WTC11 (cell line): ENCODE measurements at places on chromosomes 6 and 20. TPM values are rescaled to one million over a fixed set of nuclear protein-coding genes. Genes with fewer than 3 reads are reported as not detected.

GRCh38 chr20:4202441-4202840 lies 187.1 kb upstream of the RNF24 start:
- H3K36me3 ChIP-seq = no peaks in the 10 kb centered on the region
- no peak overlapping the region for H3K27ac ChIP-seq
- H3K27me3 ChIP-seq = no peaks in the 10 kb centered on the region
- DNase-seq = no peak

GRCh38 chr6:1131285-1132079 lies 180.4 kb upstream of the FOXQ1 start:
- H3K27ac ChIP-seq = no peak overlapping the region
- no peaks in the 10 kb centered on the region for H3K36me3 ChIP-seq
- H3K4me1 ChIP-seq = peaks cover 6% of the 10 kb centered on the region

- H3K4me1 ChIP-seq = peaks cover 25% of the 10 kb centered on the region
- H3K27me3 ChIP-seq = no peaks in the 10 kb centered on the region
- no peaks in the 10 kb centered on the region for H3K36me3 ChIP-seq
- H3K27ac ChIP-seq = no peak overlapping the region
- no peak for DNase-seq
Observed at GRCh38 chr6:13527671-13528056, 40.3 kb upstream of the GFOD1 start.

GRCh38 chr6:84344005-84344404 lies 116.6 kb upstream of the CEP162 start:
- H3K36me3 ChIP-seq = no peaks in the 10 kb centered on the region
- no peak overlapping the region for H3K27ac ChIP-seq
- DNase-seq = no peak
- H3K4me1 ChIP-seq = no peaks in the 10 kb centered on the region; the same call in 1 of the 2 replicates
- no peaks in the 10 kb centered on the region for H3K27me3 ChIP-seq

- H3K4me3 ChIP-seq = no peak overlapping the region
- H3K27ac ChIP-seq = no peak overlapping the region
- no peaks in the 10 kb centered on the region; the same call in 1 of the 2 replicates for H3K27me3 ChIP-seq
- H3K4me1 ChIP-seq = peaks cover 44% of the 10 kb centered on the region
Observed at GRCh38 chr6:20998748-20999448, 464.6 kb downstream of the CDKAL1 start.

DNA sequence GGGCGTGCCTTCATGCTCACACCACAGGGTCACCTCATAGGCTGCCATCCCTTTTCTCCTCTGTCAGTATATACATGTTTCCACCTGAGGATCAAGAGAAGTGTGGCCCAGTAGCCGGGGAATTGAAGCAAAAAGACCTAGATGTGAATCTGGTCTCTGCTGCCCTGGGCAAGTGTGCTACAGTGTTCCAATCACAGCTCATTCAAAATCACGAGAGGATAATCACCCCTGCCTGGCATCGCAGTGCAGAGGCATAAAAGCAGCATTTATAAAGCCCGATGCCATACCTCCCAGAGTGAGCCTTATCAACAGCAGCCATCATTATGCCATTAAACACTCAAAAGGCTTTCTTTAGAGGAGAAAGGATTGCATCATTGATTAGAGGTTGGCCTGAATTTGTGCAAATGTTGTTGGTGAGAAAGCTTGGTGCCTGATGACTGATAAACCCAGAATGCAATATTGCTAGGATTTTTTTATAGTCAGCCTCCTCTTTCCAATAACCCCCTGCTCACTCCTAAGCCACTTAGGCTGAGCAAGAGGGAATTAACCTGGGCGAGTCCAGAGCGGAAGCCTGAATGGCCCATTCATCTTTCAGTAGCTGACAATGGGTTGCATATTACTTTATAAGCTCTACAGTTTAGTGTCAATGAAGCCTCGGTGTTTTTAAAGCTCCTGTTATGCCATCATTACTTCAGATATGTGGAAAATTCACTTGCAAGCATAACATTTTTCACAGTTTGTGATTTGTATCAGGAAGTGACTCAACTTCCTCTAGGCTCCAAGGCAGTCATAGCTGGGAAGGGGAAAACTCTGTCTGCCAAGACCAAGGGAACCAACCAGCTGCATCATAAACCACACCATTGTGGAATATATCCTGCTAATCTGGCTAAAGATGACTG lies 92.5 kb upstream of the NXT1 start:
- H3K27ac ChIP-seq = no peak overlapping the region
- DNase-seq = no peak
- H3K36me3 ChIP-seq = no peaks in the 10 kb centered on the region
- no peaks in the 10 kb centered on the region for H3K27me3 ChIP-seq
- H3K4me1 ChIP-seq = peaks cover 11% of the 10 kb centered on the region

- H3K27ac ChIP-seq = no peak overlapping the region; the same call in 1 of the 2 replicates
- H3K4me1 ChIP-seq = peaks cover 81% of the 10 kb centered on the region
- peak overlapping the region; percentile 24 for H3K4me3 ChIP-seq
Observed at GRCh38 chr6:16136621-16137450, 8.0 kb downstream of the MYLIP start.

GRCh38 chr20:38337561-38338140 lies 8.6 kb upstream of the LBP start:
- peaks cover 35% of the 10 kb centered on the region for H3K4me1 ChIP-seq
- H3K27ac ChIP-seq = no peak overlapping the region
- H3K36me3 ChIP-seq = peaks cover 6% of the 10 kb centered on the region
- peak; percentile 97 for DNase-seq
- no peak overlapping the region for H3K4me3 ChIP-seq

DNA sequence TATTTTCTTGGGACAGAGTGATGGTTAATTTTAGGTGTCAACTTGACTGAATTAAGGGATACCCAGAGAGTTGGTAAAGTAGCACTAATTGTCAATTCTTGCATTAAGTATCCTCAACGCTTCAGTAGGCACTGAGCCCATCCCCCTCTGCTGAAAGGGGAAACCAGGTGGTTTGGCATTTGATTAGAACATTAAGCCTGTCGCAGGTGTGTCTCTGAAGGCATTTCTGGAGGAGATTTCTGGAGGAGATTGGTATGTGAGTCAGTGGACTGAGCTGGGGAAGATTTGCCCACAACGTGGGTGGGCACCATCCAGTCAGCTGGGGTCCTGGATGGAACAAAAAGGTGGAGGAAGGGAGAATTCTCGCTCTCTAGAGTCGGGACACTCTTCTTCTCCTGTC lies 119.8 kb downstream of the RFX6 start:
- H3K36me3 ChIP-seq = peaks cover 9% of the 10 kb centered on the region
- DNase-seq = peak; percentile 35
- no peaks in the 10 kb centered on the region for H3K27me3 ChIP-seq

GRCh38 chr6:106056060-106056745 lies 29.9 kb upstream of the PRDM1 start:
- DNase-seq = peak; percentile 24
- H3K36me3 ChIP-seq = no peaks in the 10 kb centered on the region
- peaks cover 29% of the 10 kb centered on the region for H3K4me1 ChIP-seq
- H3K27me3 ChIP-seq = peaks cover 13% of the 10 kb centered on the region
- H3K4me3 ChIP-seq = no peak overlapping the region
- no peak overlapping the region for H3K27ac ChIP-seq

DNA sequence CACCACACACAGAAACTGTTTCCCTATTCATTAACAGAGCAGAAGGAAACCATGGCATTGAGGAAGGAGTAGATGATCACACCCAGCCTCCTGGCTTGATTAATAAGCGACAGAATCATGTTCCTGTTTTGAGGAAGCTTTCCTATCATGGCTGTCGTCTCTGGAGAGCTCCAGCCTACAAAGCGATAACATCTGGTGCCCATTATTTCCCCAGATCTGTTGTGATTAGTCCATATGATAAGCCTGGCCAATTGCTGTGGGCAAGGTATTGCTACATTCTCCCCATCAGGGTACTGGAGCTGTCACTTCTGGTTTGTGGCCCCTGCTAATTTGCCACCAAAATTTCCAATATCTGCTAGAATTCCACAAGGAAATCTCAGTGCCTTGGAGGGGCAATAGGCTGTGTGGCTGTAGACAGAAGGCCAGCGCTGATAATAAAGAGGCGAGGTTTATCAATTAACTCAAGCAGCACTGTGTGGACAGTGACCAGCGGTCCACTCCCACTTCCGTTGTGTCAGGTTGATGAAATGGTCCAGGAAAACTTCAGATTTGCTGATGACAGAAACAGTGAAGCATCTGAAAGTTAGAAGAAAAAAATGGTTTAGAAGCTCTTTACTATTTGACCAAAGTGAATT lies 66.4 kb downstream of the OLIG3 start:
- no peak overlapping the region for H3K4me3 ChIP-seq
- no peak overlapping the region for H3K27ac ChIP-seq
- peaks cover 32% of the 10 kb centered on the region for H3K4me1 ChIP-seq

- peaks cover 3% of the 10 kb centered on the region for H3K4me1 ChIP-seq
- peaks cover 4% of the 10 kb centered on the region for H3K36me3 ChIP-seq
- no peak overlapping the region for H3K4me3 ChIP-seq
- no peaks in the 10 kb centered on the region for H3K27me3 ChIP-seq
Observed at GRCh38 chr6:134080171-134080795, 27.9 kb upstream of the SLC2A12 start.

GRCh38 chr6:166456395-166457156 lies 73.8 kb upstream of the MPC1 start:
- no peak for DNase-seq
- no peak overlapping the region for H3K4me3 ChIP-seq
- peaks cover 26% of the 10 kb centered on the region for H3K36me3 ChIP-seq
- H3K4me1 ChIP-seq = peaks cover 4% of the 10 kb centered on the region; the same call in 1 of the 2 replicates

- DNase-seq = no peak
- no peaks in the 10 kb centered on the region for H3K36me3 ChIP-seq
- peaks cover 17% of the 10 kb centered on the region for H3K4me1 ChIP-seq
- H3K4me3 ChIP-seq = no peak overlapping the region
- no peak overlapping the region for H3K27ac ChIP-seq
Observed at GRCh38 chr6:121694389-121694788, 258.9 kb downstream of the GJA1 start.

DNA sequence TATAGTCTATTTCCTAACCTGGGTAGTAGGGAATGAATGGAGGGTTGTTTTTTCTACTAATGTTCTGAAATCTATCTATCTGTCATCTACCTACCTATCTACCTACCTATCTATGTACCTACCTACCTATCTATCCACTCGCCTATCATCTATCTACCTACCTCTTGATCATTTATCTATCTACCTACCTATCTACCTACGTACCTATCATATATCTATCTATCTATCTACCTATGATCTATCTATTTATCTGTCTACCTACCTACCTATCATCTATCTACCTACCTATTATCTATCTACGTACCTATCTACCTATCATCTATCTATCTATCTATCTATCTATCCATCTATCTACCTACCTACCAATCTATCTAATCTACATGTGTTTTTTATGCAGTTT lies 62.5 kb upstream of the PHACTR1 start:
- no peak overlapping the region for H3K27ac ChIP-seq
- peaks cover 6% of the 10 kb centered on the region; the same call in 1 of the 2 replicates for H3K4me1 ChIP-seq
- peaks cover 77% of the 10 kb centered on the region for H3K27me3 ChIP-seq
- no peak overlapping the region for H3K4me3 ChIP-seq
- DNase-seq = no peak

DNA sequence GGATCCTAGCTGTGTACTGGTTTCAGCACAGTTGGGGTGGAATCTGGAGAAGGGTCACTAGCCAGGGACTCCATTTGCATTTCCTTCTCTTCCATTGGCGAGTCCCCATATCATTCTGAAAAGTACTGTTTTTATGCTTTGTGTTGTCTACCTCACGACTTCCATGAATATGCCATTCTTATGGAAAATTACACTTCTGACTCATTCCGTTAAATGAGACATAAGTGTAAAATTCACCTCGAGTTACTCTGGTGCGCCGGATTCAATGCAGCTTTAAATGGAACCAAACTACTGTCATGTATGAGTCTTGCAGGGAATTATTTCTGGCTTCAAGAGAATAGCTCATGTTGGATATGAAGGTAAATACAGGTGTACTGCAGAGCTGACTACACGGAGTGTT lies 99.2 kb downstream of the PDE7B start:
- no peak overlapping the region for H3K4me3 ChIP-seq
- H3K4me1 ChIP-seq = peaks cover 4% of the 10 kb centered on the region; the same call in 1 of the 2 replicates
- H3K27me3 ChIP-seq = no peaks in the 10 kb centered on the region
- DNase-seq = no peak

- DNase-seq = no peak
- peaks cover 59% of the 10 kb centered on the region for H3K36me3 ChIP-seq
- 0 out of 2 replicates have a peak, but pooled peaks cover 4% of the 10 kb centered on the region for H3K4me1 ChIP-seq
- H3K4me3 ChIP-seq = no peak overlapping the region
- H3K27me3 ChIP-seq = no peaks in the 10 kb centered on the region; the same call in 1 of the 2 replicates
Observed at GRCh38 chr20:50130995-50131394, 18.0 kb upstream of the UBE2V1 start.

GRCh38 chr20:50186987-50187402 lies 3.6 kb upstream of the CEBPB start:
- H3K36me3 ChIP-seq = no peaks in the 10 kb centered on the region
- H3K27me3 ChIP-seq = peaks cover 19% of the 10 kb centered on the region
- H3K4me3 ChIP-seq = no peak overlapping the region
- H3K4me1 ChIP-seq = peaks cover 21% of the 10 kb centered on the region
- H3K27ac ChIP-seq = no peak overlapping the region
- DNase-seq = no peak

DNA sequence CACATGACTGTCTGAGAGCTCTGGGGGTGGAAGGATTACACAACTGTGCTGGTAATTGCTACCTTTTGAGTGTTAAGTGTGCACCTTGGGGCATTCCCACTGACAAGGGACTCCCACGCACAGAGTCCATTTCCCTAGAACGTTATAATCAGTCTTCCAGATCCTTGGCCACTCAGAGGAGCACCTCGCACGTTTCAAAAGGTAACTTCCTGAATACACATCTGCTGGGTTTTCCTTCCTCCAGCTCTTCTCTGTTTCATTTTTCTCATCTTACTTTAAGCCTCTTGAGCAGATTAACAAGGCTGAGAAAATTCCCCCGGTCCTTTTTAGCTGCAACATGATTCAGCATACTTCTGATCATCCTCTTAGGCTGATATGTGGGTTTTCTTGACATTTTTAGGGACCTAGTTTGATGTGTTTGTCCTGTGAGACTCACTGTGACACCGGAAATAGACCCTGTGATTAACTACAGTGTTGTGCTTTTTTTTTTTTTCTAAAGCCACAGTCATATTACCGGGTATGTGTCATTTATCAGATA lies 98.4 kb upstream of the DUSP22 start:
- H3K27me3 ChIP-seq = no peaks in the 10 kb centered on the region
- H3K4me3 ChIP-seq = no peak overlapping the region
- H3K36me3 ChIP-seq = no peaks in the 10 kb centered on the region
- no peaks in the 10 kb centered on the region for H3K4me1 ChIP-seq
- DNase-seq = no peak
- H3K27ac ChIP-seq = no peak overlapping the region

GRCh38 chr6:139738801-139739455 lies 364.5 kb upstream of the CITED2 start:
- no peak overlapping the region for H3K4me3 ChIP-seq
- H3K27me3 ChIP-seq = no peaks in the 10 kb centered on the region; the same call in 1 of the 2 replicates
- no peaks in the 10 kb centered on the region for H3K4me1 ChIP-seq
- H3K36me3 ChIP-seq = no peaks in the 10 kb centered on the region
- H3K27ac ChIP-seq = no peak overlapping the region

Gene MUC21
- total RNA-seq = not detected in 3 replicates

Gene MEI4
- 0.18 to 0.21 TPM (median 0.20 TPM) in 3 replicates for total RNA-seq

Gene ENPP1
- 29.7 to 34.9 TPM (median 30.8 TPM) in 3 replicates for total RNA-seq

Gene TAP1
- 13.6 to 15.9 TPM (median 15.7 TPM) in 3 replicates for total RNA-seq

Gene HCRTR2
- total RNA-seq = not detected in 3 replicates

Gene BPIFA1
- not detected in 3 replicates for total RNA-seq

Gene RAET1L
- total RNA-seq = not detected in 3 replicates

Gene MYO6
- 32.6 to 40.5 TPM (median 40.5 TPM) in 3 replicates for total RNA-seq

Gene GJA10
- total RNA-seq = not detected in 3 replicates
